ENCODE measurements at places on chromosomes 4 and X.

DNA sequence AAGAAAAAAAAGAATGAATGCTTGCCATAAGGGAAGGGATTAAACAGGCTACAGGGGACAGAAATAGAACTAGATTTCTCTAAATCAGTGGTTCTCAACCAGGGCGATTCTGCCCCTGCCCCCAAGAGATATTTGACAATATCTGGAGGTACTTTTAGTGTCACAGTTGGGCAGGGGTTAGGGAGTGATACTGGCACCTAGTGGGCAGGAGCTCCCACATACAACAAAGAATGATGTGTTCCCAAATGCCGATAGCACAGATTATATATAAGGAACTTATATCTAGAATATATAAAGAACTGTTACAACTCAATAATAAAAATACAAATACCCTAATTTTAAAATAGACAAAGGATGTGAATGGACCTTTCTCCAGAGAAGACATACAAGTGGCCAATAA lies 14.7 kb downstream of the S100G start:
- DNase-seq, result no peak

GRCh38 chrX:119087121-119087520 lies 14.3 kb downstream of the CT47C1 start:
- no peak for DNase-seq

GRCh38 chr4:161554372-161554990 lies 609.3 kb downstream of the FSTL5 start:
- DNase-seq, result no peak

- DNase-seq, result peak; percentile 28
These were observed 71.0 kb downstream of the AFF1 start for GRCh38 chr4:87005690-87006425.

DNA sequence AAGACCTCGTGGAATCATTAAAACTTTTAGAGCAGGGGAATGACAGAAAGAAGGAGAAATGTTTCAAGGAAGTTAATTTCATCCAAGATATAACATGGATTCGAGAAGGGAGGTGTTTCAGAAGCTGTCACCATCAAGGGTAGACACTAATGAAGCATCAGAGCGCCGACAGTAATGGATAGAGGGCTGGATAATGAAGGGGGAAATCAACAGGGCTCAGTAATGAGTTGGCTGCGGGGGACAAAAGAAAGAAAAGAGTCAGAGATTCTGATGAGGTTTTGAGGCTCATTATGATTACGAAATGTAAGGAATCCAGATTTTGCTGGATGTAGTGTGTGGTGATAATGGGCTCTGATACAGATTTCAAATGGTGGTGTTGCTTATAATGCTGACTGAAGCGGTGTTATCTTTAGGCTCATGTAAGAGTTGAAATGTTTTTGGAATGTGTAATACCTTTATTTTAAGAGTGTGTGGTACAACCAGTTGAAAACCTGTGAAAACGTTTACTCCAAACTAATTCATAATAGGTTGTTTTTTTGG lies 39.3 kb upstream of the TENM3 start:
- DNase-seq, result no peak

DNA sequence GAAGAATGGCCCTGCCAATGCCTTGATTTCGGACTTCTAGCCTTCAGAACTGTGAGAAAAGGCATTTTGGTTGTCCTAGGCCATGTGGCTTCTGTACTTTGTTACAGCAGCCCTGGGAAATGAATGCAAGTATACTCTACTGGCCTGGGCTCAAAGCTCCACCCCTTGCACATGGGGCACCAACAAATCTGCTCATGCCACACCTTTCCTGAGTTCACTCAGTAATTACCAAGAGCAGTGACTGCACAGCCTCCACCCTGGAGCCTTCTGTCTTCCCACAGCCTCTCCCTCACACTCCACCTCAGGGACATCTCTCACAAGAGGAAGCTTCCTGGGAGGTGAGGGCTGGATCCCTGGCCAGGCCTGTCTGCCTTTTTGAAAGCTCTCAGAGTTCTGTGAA lies 29.1 kb upstream of the GAB1 start:
- no peak for DNase-seq

DNA sequence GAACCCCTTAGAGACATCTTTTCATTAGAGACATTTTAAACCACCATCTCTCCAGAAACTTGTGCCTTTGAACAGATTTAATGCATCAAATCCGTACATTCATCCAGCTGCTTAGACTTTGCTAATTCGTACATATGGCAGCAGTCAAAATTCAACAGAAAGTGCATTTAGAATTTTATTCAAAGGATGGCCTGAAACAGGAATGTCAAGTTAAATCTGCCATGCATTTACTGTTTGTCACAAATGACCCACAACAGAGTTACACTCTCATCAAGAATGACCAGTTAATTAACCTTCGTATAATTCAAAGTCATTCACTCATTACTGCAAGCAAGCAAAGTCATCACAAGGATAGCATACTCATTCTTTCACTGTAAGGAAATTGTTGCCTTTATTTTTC lies 284.3 kb downstream of the SLC7A11 start:
- no peak for DNase-seq

- DNase-seq, result no peak
These were observed 6.2 kb upstream of the STK32B start for GRCh38 chr4:5045097-5045496.

- no peak for DNase-seq
These were observed 128.8 kb downstream of the NSUN7 start for GRCh38 chr4:40878548-40879055.

DNA sequence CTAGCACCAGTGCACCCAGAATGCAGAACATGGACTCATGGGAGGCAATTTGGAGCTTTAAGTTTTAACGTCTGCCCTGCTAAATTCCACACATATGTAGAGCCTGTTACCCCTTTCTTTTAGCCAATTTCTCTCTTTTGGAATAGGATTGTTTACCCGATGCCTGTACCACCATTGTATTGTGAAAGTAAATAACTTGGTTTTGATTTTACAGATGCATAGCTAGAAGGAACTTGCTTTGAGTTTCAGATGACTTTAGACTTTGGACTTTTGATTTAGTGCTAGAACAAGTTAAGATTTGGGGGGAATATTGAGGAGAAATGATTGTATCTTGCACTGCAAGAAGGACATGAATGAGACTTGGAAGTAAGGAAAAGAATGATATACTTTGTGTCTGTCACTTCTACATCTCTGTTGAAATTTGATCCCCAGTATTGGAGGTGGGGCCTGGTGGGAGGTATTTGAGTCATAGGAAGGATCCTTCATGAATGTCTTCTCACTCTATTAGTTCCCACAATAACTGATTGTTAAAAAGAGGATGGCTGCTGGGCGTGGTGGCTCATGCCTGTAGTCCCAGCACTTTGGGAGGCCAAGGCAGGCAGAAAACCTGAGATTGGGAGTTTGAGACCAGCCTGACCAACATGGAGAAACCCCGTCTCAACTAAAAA lies 794.8 kb upstream of the LCORL start:
- no peak for DNase-seq

DNA sequence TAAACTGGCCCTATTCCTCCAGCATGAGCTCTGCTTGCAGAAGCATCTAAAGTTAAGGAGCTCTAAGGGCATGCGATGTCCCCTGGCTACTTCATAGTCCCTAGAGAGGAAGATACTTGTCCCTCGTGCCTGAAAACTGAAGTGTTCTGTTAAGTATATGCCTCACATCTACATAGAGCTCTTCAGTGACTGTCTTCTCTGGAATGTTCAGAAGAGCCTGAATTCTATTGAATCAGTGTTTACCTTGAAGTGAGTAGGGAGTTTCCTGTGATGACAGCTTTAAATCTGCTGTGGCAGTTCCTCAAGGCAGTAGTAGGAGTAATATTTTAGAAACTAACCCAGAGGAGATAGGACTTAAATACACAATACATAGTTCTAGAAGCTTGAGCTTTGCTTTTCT lies 111.2 kb downstream of the ZNF518B start:
- DNase-seq, result no peak

GRCh38 chr4:1841201-1841886 lies 14.6 kb downstream of the LETM1 start:
- DNase-seq, result no peak

DNA sequence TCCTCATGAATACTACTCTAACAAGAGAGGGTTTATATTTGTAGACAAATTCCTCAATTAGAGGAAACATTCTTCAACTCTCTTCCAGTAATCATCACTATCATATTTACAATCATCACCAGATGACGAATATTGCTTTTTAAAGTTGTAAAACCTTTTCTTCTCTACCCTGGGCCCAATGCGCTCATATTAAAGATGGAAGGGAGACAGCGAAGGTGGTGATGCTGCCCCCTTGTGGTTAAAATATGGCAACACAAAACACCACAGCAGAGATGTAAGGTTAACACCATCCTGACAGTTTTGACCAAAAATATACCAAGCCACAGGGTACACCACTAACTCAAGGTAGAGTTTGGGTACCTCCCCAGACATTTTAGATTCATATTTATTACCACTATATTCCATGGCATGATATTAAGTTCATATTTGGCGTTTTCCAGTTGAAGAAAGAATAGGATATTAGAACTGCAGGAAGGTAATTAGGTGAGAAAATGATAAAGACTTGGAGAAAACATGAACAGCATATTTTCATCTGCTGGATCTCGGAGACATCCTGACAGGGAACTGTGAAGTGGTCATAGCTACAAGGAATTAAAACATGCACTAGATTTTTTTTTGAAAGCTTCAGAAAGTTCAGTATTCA lies 72.8 kb downstream of the SLC9A7 start:
- DNase-seq, result peak; percentile 41

GRCh38 chrX:107450823-107451509 lies 1.5 kb downstream of the FRMPD3 start:
- no peak for DNase-seq

- DNase-seq, result no peak
These were observed 38.9 kb upstream of the BCLAF3 start for GRCh38 chrX:20029728-20030127.

GRCh38 chrX:23185951-23186350 lies 148.7 kb upstream of the PTCHD1 start:
- no peak for DNase-seq

DNA sequence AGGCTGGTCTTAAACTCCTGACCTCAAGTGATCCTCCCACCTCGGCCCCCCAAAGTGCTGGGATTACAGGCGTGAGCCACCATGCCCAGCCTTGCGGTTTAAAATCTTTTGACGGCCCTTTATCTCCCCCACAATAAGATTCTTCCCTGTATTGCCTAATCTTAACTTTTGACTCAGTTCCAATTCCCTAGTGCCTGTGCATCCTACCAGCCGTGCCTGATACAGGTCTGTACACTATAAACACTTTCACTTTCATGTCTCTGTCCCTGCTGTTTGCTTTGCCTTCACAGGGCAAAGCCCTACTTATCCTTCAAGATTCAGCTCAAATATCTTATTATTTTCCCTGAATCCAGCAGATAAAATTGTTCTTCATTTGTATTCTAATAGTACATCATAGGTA lies 74.6 kb downstream of the WDR44 start:
- DNase-seq, result no peak

- no peak for DNase-seq
These were observed 24.0 kb downstream of the ANAPC4 start for GRCh38 chr4:25401066-25401465.

DNA sequence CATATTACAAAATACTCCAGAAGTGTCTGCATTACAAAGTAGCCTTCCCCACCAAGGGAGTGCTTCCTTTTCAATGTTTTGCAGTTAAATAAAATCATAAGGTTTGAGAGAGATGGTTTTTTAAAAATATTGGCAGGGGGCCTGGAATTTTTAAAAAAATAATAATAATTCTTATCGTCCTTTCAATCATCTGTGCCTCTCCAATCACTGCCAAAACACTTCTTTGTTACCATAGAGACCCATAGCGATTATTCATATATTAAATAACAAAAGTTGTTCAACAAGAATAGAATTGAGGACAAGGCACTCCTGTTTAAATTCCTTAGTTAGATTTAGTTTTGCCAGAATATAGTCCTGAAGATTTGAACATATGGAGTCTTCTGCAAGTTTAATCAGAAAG lies 203.1 kb downstream of the FAT4 start:
- no peak for DNase-seq

- DNase-seq, result no peak
These were observed 218.5 kb downstream of the GBA3 start for GRCh38 chr4:22911285-22911684.

DNA sequence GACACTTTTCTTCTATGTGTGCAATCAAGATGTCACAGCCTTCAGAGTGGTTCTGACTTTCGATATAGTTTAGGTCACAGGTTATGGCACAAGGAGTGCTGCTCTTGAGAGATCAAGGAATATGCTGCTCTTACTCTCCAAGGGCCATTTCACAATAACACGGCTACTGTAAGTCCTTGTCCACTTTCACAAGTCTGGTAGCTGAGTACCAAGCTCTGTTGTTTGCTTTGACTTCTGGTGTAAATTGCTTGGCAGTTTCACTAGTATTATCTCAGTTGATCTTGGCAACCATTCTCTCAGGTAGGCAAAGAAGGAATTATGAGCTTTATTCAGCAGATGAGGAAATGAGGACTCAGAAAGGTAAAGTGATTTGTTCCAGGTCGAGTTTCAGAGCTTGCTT lies 35.4 kb upstream of the SPANXB1 start:
- DNase-seq, result no peak

DNA sequence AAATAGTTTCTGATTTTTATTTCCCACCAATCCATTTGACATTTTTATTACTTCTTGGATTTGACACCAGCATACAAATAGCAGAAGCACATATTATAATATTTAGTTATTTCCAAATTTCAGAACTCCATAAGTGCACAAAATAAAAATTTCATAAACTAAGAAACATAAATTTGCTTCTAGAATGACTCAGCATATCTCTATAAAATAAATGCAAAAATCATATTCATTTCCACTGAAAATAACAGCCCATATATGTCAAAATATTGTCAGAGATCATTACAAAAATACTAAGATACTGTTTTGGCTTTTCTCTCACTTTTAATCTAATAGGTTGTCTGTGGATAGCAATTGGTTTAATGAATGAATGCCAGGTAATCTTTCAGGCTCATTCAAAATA lies 1654.2 kb downstream of the PCDH19 start:
- no peak for DNase-seq

DNA sequence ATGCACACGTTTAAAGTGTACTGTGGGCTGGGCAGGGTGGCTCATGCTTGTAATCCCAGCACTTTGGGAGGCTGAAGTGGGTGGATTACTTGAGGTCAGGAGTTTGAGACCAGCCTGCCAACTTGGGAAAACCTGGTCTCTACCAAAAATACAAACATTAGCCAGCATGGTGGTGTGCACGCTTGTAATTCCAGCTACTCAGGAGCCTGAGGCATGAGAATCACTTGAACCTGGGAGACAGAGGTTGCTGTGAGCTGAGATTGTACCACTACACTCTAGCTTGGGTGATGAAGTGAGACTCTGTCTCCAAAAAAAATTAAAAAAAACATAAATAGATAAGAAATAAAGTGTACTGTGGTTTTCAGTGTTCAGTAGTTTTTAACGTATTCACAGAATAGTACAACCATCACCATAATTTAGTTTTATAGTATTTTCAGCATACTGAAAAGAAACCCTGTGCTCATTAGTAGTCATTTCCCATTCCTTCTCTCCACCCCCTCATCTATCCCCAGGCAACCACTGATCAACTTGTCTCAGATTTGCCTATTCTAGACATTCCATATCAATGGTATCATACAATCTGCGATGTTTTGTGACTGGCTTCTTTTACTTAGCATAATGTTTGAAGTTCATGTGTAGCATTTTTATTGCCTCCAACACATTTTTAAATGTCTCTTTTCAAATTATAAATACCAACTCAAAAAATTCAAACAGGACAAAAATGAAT lies 19.1 kb downstream of the SLAIN2 start:
- DNase-seq, result no peak

- DNase-seq, result no peak
These were observed 213 bp downstream of the NFKB1 start for GRCh38 chr4:102501447-102501696.

GRCh38 chrX:24147165-24147564 lies 2.4 kb upstream of the ZFX start:
- no peak for DNase-seq
